Posterior cingulate gyrus (tissue), 11 donors: ENCODE measurements at places on chromosomes 11 and 22.
A peak's percentile ranks its signal among the peaks of the same experiment; 100 is the strongest.

DNA sequence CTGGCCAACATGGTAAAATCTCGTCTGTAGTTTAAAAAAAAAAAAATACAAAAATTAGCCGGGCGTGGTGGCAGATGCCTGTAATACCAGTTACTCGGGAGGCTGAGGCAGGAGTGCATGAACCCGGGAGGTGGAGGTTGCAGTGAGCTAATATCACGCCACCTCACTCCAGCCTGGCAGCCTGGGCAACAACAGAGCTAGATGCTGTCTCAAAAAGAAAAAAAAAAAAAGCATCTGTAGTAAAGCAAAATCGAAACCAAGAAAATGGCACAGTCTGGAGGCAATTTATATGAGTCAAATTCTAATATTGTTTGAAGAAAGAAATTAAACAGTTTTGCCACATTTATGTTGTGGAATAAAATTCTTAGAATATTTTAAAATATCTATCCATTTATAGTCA, 365.0 kb upstream of the CHORDC1 start:
- no peak for DNase-seq

DNA sequence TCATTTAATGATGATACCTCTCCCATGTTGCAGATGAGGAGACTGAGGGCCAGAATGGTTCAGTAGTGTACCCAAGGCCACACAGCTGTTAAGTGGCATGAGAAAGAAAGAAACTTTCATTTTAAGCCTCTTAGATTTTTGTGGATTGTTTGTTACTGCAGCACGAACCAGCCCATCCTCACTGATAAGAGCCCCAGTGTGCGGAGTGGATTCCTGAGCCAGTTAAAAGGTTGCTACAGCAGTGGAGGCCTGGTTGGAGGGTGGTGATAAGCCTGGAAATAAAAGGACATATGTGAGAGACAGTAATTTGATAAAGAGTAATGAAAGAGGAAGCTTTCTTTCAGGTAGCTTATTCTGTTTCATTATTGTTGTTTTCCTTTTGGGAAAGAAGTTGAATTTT, 89.0 kb downstream of the ATXN10 start:
- no peak for DNase-seq

DNA sequence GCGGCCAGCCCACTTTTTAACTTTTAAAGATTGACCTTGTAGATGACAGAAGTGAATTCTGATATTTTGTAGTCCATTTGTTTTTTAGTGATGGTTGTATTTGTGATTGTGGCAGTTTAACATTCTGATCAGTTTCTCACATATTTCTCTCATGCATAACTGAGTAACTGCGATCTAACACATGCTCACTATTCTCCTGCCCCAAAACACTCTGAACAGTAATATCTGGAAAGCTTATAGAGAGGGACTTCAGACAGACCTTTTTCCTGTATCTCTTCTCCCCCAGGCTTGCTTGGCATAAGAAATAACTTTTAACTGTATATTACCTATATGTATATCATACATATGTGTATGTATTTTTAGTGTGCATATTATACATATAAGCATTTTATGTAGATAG, 37.3 kb upstream of the MYO18B start:
- no peak for DNase-seq

DNA sequence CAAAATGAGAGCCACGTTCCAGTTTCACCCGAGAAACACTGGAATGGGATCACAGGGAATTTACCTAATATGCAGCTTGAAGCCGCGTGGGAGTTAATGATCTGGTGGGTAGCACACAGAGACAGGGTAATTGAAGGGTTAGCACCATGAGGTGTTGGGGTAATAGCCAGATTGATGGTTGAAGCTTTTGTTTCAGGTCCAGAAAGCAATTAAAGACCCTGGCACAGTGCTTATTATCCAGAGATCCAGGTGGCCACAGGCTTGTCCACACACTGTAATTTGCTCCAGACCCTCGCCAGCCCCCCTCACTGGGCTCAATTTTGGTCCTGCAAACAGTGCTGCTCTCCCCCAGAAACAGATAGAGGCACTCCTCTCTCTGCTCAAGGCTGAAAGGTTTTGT, 282.5 kb upstream of the ISX start:
- DNase-seq: no peak

DNA sequence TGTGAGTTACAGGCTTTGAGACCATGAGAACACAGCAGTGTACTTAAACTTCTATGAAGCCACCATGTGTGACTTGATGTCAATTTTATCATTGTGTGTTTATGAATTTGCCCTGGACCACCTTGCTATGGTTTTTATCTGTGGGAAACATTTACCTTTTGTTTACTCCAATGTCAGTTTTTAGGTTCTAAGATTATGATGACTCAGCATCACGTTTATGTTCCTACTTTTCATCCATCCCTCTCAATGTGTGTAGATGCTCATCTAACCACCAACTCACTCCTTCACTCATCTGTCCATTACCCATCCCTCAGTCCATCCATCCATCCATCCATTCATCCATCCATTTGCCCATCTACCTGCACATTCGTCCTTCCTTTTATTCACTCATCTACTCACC, 338.8 kb downstream of the MIAT start:
- no peak for DNase-seq

GRCh38 chr22:28004021-28004420, 85.0 kb upstream of the PITPNB start:
- DNase-seq: no peak

- no peak for DNase-seq
Observed at GRCh38 chr22:34294986-34295385, 374.7 kb upstream of the LARGE1 start.

DNA sequence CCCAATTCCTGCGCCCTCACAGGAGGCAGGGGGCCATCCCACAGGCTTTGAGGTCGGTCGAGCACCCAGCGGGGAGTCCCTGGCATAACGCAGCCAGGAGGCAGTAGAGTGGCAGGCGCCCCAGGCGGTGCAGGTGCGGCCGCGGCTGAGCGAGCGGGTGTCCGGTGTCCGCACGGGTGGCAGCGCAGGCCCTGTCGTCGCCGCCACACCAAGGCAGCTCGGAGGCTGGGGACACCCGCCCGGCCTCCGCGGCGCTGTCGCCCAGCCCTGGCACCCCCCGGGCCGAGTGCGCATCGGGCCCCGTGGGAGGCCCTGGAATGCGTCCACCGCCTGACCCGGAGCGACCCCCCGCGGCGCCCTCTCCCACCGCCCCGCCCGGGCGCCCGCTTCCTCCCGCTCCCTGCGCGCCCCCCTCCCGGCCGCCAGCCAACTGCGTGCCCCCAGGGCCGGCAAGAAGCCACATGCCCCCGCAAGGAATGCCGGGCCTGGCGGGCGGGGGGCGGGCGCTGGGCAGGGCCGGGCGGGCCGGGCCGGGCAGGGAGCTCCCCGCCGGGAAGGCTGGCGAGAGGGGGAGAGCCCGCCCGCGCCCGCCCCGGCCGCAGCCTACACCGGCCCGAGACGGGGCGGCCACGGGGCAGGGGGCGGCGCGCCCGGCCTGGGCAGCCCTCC, 33.9 kb downstream of the PRDM11 start:
- peak; percentile 38 for DNase-seq

GRCh38 chr11:76566811-76567210, 103.7 kb downstream of the LRRC32 start:
- no peak for DNase-seq

GRCh38 chr11:78993802-78994430, 419.3 kb upstream of the NARS2 start:
- no peak for DNase-seq

GRCh38 chr22:23537416-23537815, 42.7 kb downstream of the IGLL1 start:
- DNase-seq: no peak

DNA sequence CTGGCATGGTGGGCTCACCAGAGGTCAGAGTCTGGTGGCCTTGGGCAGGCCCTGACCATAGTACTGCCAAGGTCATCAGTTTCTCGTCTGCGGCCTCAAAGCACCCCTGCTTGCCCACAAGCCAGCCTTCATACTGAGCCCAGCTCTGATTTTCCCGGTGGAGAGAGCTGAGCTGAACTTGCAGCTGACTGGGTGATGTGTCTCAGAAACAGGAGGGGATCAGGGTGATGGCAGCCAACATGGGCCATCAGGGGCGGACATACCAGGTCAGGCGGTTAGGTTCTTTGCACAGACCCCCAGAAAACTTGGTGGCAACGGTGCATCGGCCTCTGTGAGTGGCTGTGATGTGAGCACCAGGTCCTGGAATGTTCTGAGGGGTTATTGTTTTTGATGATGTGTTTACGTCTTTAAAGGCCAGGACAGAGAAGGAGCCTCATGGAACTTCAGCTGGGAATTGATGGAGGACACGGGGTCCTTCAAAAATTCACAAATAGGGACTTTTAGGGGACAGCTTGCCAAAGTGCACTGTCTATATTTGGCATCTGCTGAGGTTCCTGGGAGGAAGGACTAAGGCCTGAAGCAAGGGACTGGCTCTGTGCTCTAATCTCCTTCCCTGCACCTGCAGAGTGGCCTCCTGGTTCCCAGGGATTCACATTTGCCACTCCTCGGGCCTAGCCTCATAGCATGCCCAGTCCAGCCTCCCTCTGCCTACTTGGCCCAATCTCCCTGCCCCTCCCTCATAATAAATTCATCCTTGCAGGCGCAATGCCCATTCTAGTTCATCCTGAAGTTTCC, 131.2 kb downstream of the OSBP2 start:
- no peak for DNase-seq

- DNase-seq: peak; percentile 98
Observed at GRCh38 chr22:36028646-36029405, at the start of gene RBFOX2. RBFOX2 (minus strand) TSS chr22:36028824; CDS start chr22:36028425, 399 bp downstream.

- peak; percentile 98 for DNase-seq
Observed at GRCh38 chr22:29603358-29604075, at the start of gene NF2. NF2 (plus strand) TSS chr22:29603633; CDS start chr22:29603999, 366 bp downstream.

- DNase-seq: no peak
Observed at GRCh38 chr22:28379075-28379779, 300.4 kb downstream of the TTC28 start.

- DNase-seq: no peak
Observed at GRCh38 chr11:65642014-65642671, 4.2 kb downstream of the SIPA1 start.

- no peak for DNase-seq
Observed at GRCh38 chr22:41308544-41308947, 7.2 kb downstream of the ZC3H7B start.

DNA sequence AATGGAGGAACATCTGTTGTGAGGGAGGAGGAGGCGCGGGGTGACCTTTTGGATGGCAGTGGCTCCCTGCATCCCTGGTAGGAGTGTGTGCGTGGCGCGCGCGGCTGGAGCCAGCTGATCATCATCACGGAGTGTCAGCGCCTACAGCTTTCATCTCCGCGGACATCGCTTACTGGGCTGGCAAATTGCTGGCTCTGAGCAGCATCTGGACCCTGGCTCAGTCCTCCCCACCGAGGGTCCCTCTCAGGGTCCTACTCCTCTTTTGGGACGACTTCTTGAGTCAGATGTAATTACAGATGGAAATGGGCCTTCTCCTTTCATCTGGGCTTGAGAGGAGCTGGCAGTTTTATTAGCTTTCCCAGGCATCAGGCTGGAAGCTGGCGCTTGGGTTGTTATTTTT, 85.3 kb downstream of the CACNA1I start:
- DNase-seq: no peak

- DNase-seq: no peak
Observed at GRCh38 chr11:33906484-33907186, 14.8 kb upstream of the LMO2 start.

DNA sequence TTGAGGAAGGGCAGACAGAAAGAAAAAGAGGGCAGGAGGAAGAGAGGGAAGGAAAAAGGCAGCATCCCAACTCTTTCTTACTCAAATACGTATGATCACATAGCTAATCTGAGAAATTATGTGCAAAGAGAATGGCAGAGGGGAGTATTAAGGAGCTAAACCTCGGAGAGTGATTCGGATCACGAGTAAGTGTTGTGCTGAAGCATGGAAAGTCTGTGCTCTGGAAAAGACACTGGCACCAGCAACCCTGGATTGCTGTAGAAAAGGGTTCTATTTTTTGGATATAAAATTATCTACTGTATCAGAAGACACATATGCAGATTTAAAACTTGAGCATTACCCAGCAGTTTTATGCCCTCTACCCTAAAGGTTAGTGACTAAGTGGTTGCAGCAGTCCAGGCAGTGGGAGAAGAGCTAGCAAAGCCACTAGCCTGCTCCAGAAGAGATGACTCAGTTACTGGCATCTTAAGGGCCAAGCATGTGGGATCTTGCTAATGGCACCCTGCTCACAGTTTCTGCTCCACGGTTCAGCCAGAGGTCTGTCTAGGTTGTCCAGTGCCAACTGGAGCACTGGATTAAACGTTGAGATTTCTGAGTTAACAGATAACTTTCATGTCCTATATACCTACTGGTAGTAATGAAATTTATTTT, 151.7 kb downstream of the SWAP70 start:
- no peak for DNase-seq

DNA sequence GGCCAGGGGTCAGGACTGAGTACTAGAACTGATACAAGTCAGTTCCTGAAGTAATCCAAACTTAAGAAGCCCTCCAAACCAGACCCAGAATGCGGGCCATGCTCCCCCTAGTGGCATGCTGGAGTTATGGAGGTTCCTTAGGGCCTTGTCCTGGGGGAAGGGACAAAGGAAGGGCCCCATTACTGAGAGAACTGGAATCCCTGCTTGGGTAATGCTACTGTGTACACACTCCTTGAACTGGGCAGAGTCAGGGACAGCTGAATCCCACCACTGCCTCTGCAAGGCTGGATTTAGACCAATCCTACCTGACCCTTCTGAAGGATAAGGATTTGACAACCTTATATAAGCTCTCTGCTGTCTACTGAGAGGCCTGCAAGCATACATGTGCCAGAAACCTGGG, 97.3 kb upstream of the AKIP1 start:
- peak; percentile 75 for DNase-seq

- DNase-seq: no peak
Observed at GRCh38 chr22:22927888-22928665, 40.5 kb downstream of the IGLL5 start.

DNA sequence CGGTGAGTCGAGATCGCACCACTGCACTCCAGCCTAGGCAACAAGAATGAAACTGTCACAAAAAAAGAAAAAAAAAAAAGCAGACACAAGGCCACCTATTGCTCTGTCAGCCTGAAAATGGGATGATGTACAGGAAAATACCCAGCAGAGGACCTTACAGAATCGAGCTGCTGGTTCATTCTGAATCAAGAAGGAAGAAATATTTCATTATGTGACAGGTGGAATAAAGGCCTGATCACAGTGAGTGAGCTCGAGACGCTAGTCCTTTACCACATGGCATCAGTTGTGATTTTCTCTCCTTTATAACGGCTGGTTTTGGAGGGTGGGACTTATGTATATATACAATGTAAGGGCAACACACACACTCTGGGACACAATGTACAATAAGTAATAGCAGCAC, 340.0 kb downstream of the LARGE1 start:
- DNase-seq: no peak

GRCh38 chr22:50567721-50568252, 5.1 kb upstream of the SYCE3 start:
- DNase-seq: no peak

DNA sequence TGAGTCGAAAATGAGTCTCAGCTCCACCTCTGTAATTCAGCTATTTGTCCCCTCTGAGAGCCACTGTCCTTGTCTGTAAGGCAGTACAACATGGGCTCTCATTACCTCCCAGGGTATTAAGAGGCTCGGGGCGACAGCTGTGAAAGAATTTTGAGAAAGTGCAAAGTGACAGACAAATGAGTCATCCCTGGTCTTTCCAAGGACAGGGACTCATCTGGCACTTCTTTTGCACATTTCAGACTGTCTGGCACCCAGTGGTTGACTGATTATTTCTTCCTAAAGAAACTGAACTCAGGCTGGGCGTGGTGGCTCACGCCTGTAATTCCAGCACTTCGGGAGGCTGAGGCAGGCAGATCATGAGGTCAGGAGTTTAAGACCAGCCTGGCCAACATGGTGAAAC, 62.1 kb upstream of the ARFGAP3 start:
- DNase-seq: no peak
